ENCODE measurements at places on chromosomes 3 and 15.

GRCh38 chr3:159555205-159555604 lies 433.4 kb upstream of the IL12A start:
- no peak for DNase-seq

GRCh38 chr3:185439745-185440466 lies 58.9 kb downstream of the TMEM41A start:
- no peak for DNase-seq

DNA sequence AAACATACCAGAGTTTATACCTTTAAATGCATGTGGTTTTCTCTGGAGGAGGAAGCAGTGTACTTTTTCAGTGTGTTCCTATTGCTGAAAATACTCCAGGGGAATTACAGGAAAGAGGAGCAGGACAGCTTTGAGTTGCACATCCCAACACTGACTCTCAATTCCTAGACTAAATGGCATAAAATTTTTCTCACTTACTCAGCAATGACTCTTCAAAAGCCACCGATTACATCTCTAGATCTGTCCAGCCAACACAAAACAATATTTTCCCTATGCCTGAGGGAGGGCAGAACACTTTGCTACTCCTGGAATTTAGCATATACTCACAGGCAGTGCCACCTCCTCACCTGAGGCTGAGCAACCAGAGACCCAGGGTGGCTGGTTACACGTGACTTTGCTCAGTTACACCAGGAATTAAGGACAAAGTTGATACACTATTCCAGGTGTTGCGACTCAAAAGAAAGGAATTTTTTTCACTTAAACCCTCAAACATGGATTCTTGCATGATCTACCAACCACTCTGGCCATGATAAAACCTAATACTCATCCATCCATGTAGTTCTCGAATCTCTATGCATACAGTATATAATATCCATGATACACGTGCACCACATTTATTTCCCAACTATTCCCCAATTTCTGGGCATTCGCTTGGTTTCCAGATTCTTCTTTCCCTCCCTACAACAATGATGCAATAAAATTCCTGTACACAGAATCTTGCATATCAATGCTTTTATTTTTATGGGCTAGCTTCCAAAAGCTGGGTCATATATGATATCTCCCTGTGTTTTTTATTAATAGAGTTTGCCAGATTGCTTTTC lies 194.6 kb downstream of the THRB start:
- DNase-seq, result no peak

- DNase-seq, result peak; percentile 49
Observed at GRCh38 chr3:52472239-52473000, 17.0 kb downstream of the NISCH start.

DNA sequence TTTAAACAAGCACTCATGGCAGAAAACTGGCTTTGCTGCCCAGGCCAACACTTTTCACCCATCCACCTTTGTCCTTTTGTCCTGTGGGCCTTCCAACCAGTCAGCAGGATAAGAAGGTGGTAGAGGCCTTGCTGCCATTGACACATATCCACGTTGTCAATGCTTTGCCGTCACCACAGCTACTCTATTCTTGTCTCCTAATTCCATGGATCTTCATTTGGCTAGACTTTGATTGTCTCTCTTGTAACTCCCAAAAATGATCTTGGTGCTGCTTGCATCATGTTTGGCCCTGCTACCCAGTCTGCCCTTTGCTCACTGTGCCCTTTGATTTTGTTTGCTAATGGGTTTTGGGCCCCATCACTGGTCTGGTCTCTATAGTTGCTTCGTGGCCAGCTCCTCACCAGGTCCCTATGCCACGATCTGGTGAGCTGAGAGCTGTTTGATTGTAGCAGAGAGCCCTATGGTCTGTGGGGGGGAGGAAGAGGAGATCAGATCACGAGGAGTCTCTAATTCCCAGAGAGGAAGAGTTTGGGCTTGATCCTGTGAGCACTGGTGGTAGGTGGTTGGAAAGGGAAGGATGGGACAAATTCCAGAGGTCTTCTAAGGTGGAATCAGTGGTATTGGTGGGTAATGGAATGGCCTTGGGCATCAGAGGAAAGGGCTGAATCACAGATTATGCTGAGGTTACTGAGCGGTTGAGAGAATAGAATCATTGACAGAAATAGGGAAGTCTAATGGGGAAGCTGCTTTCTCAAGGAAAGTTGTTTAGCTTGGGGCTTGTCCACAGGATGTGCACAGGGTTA lies 40.3 kb downstream of the ABHD2 start:
- DNase-seq, result peak; percentile 62
